Hepatocyte (in vitro differentiated cells): ENCODE measurements at places on chromosomes 7 and 10. TPM values are rescaled to one million over a fixed set of nuclear protein-coding genes. Genes with fewer than 3 reads are reported as not detected.

DNA sequence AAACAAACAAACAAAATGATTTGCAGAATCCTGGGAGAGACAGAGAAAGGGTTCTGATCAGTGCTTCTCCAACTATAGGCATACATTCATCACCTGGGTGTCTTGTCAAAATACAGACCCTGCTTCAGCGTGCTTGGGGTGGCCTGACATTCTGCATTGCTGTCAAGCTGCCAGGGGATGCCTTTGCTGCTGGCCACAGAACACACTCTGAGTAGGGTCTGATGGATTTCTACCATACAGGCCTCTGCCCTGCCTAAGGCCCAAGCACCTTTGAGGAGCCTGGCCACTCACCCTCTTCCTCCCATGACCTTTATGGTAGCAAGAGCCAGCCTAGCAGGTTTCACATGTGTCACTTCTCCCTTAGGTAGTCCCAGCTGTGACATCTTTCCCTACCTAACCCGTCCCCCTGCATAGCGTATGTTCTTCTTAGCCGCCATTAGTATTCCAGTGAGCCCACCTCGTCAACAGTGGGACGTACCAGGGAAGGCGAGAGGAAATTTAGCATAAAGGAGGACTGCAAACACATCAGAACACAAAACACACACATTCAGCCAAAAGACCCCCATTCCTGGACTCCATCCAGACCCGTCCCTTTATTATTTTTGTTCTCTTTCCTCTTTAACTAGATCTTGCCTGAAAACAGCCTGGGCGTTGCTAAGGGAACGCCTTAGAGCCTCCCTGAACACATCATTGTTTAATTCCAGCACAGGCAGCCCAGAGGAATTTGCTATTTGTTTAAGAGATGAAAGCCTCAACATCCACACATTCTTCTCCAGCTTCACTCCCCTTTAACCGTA is 43.9 kb upstream of the PODXL start:
- DNase-seq: no peak

DNA sequence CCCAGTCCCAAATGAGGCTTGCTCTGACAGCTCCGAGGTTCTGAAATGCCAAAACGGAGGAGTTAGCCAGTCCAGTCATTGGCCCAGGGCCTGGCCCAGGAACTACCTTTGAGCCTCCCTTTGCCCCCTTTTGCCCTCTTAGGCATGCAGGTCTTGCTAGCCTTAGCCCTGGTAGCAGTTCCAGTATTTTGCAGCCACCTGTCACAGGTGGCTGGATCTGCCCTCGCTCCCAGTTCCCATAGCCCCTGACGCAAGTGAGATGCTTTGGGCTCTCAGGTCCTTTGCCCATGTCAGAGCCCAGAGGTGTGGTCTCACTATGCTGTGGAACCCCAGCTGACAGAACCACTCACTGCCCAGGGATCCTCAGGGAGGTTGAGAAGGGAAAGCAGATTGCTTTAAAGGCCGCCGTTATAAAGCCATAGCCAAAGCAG is 42.0 kb downstream of the GPRIN2 start:
- no peak for DNase-seq

GRCh38 chr7:112745635-112746034 is 44.6 kb downstream of the TMEM168 start:
- no peak for DNase-seq

DNA sequence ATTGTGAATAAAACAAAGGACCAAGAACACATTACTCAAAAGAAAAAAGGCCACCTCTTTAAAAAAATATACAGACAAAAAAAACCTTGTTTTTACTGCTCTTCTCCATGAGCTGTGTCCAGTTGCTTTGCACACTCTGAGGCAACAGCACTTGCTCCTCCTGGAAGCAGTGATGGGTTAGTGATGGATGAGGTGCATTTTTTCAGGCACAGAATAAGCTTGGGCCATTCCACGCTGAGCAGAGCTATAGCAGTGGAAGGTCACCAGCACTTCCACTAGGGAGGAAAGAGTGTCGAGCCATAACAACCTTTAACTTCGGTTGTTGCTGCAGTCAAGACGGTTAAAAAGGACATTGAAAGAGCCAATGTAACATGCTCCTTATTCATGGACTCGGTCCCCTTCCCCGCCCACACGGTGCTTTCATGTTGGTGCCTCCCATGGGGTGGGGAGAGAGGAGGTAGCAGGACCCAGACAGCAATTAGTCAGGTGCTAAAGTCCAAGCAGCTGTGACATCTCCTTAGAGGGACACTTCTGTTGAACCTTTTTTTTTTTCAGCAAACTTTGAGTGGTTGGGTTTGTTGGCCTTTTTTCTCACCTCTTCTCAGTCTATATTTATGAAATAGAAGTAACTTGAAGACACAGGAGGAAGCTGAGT is 136.5 kb upstream of the ADARB2 start:
- DNase-seq: peak; percentile 64

DNA sequence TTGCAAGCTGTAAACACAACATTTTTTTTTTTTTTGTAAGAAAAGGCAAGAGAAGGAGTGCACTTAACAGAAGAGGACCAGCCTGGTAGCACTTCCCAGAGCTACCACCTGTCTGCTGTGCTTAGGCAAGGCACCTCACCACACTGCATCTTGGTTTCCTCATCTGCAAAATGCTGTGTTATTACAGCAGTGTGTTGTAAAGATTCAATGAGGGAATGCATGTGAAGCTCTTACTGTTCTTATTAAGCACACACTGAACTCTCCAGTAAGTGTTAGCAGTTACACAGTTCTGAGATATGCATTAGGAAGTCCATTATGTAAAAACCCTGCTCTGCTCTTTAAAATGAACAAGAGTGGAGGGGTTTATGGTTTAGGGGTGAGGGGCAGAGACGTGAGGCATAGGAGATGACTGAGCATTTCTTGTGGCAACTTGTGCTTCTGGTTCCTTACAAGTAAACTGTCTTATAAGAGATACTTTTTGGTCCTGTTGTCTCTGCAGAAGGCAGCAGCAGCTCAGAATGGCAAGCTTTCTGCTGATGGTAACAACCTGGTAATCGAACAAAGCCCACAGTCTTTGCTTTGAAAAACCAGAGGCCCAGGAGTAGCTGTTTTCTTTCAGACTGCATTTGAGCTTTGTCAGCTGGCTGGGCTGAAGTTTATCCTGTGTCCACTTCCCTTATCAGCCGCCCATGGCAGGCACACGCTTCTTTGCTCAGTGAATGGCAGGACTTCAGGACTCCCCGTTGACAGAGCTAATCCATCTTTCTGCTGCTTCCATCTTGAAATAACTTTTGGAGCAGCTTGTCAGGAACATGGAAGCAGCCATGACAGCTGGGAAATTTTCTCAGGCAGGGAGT is 98.8 kb upstream of the BMPER start:
- DNase-seq: peak; percentile 36

DNA sequence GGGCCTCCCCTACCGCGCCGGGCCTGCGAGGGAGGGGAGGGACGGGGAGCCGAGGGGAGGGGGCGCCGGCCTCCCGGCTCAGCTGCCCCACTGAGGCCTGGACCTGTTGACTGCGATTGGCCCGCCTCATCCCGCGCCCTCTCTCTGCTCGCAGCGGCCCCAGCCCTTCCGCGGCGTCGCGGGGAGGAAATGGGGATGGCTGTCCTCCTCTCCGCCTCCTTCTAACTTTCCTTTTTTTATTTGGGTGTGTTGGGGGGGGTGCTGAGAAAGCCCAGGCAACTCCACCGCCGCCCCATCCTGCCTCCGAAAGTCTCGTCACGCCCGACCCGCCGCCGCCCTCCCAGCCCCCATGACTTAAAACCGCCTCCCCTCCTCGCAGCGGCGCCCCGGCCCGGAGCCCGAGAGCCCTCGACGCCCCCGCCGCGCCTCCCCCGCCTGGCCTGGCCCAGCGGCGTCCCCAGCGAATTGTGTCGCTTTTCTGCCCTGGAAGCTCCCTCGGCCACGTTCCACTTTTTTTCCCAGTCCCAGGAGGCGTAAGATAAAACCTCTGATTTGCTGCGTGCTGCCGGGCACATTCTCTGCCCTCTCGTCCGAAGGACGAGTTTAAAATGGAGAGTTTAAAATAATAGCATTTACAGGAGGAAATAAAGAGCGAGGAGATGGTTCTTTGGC is 842 bp upstream of the SKIDA1 start:
- DNase-seq: no peak

GRCh38 chr7:132790104-132790503 is 213.8 kb upstream of the PLXNA4 start:
- DNase-seq: no peak

- DNase-seq: no peak
These were observed 3.3 kb upstream of the ZNF746 start for GRCh38 chr7:149500910-149501309.

DNA sequence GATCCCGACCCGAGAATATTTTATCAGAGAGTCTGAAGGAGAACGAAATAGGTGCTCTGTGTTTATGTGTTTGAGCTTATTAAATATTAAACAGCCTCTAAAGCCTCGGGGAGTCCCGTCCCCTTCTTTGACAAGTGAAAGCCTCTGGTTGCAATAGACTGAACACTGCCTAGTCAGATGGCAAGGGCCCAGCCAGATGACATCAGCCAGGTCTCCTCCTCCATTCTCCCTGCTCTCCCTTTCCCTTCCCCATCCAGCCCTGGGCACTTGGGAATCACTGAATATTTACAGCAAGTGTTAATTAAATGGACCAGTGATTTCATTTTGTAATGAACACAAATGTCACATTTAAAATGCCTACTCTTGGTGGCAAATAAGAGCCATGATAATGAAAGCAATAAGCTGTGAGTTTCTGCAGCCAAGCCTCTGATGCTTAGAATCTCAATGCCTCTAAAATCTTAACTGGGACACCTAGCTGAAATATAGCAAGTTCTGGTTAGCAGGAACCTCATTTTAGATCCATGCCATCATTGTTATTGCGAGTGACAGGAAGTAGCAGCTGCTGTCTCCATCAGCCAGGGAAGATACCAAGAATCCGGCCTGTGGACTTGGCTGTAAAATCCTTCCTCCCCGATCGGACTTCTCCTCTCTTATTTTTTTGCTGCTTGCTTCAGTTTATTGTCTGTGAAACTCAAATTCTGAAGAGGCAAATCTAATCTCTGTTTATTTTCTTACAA is 202.1 kb downstream of the PRPF18 start:
- no peak for DNase-seq

GRCh38 chr10:86712317-86712707 is 44.0 kb downstream of the LDB3 start:
- no peak for DNase-seq

DNA sequence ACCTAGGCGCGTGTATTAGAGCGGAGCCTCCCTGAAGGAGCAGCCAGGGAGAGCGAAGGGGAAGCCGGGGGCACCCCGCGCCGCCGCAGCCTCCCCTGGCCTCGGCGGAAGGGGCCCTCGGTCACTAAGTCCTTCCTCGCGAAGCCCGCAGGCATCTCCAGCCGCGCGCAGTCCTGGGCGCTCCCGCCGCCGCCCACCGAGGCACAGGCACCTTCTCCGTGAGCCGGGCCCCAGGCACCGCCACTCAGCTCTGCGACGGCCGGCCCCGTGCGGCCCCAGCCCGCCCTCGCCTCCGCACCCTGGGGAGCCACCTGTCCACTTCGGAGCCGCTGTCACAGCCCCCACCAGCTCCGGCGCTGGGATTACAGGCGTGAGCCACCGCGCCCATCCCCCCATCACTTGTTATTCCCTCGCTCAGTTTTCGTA is 80.8 kb downstream of the ZNF467 start:
- no peak for DNase-seq

- peak; percentile 6 for DNase-seq
These were observed at the start of gene HDAC9 for GRCh38 chr7:18495412-18496340. HDAC9 (plus strand) TSS chr7:18495749; CDS start chr7:18496303, 554 bp downstream.

- no peak for DNase-seq
These were observed 3.5 kb upstream of the AKR1B1 start for GRCh38 chr7:134462337-134462925.

DNA sequence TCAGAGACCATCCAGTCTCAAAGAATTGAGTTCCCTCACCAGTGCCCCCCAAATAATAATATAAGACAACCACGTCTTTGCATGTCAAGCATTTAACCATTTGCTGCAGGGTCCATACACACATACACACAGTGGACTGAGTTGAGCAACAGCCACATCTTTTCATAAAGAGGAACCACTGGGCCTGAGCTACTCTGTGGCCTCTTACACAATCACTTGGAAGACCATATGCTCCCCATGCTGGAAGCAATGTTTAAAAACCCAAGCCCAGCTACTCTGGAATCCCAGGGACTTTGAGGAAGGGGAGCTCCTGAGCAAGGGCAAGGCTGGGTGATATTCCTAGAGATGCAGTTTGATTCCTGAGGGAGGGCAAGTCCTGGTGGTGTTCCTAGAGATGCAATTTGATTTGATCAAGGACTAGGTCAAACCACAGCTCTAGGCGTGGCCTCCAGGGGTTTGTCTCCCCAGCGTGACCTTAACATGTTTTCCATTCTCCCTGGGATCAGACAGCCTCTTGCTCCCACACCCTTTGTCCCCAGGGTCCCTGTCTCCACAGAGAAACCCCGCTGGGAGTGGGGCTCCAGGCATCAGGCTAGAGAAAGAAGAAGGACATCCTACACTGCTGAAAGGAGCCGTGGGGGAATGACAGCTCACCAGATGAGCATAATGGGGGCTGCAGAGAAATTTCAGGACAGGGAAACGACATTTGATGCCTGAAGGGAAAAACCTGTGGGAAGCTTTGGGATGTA is 376.2 kb upstream of the MGMT start:
- no peak for DNase-seq

DNA sequence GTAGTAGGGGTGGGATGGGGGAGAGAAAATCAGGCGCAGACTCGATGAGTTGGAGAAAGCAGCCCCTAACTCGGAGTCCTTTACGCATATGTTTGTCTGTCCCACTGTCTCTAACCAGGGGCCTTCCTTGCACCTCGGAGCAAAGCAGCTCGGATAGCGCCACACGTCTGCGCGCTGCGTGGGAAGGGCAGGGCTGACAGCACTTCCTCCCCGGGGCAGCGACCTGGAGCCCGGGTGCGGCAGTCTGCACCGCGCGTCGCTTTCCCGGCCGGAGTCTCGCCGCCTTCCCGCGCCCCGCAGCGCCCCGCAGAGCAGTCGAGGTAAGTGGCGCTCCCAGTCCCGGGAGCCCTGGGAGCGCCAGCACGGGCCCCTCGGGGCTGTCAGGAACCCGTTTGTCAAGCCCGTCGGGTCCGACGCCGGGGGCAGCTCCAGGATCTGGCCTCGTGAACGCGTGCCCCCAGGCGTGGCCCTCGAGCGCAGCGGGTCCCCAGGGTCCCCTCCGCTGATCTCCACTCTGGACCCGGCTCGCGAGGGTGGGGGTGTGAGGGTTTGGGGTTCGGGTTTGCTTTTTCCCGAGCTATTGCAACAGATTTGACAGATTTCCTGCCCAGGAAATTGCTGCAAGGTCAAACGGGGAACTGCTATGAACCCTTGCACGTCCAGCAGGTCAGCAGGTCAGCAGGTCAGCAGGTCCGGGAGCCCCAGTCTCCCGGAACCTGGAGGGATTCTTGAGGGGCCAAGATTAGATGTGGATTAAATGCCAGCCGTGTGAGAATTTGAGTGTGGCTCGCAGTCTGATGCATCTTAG is 597 bp downstream of the APBB1IP start:
- peak; percentile 9 for DNase-seq

GRCh38 chr10:112953174-112954159 is 3.4 kb downstream of the TCF7L2 start:
- peak; percentile 50 for DNase-seq

GRCh38 chr10:73840056-73840402 is 28.6 kb upstream of the NDST2 start:
- no peak for DNase-seq

IMMP2L gene
- total RNA-seq: 9.1 and 17.6 TPM in 2 replicates

AKR1C2 gene
- total RNA-seq: 47.7 and 51.0 TPM in 2 replicates

SLC26A3 gene
- 14.2 and 18.1 TPM in 2 replicates for total RNA-seq

A1CF gene
- total RNA-seq: 47.6 and 50.0 TPM in 2 replicates
